T-helper 1 cell (primary cell): ENCODE measurements at places on chromosomes 3 and 15.
A peak's percentile ranks its signal among the peaks of the same experiment; 100 is the strongest.

DNA sequence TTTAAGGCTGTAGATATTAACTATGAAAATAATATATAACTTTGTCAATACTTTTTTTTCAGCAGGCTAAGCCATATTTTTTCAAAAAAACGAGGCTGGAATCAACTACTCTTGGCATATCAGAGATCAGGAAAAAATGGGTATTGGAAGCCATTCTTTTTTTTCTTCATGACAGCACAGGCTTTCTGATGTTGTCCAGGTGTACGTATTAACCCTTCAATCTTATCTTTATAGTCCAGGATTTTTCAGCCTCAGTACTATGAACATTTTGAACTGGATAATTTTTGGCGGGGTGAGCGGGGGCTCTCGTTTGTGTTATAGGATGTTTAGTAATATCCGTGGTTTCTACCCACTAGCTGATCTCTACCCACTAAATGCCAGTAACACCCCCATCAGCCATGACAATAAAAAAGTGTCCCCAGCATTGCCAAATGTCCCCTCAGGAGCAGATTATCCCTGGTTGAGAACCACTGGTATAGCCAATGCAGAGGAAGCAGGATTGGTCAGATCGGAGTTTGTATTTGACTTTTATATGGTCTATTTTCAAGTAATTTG, 52.0 kb downstream of the PLCL2 start:
- no peak for DNase-seq

GRCh38 chr3:73605412-73605811, 19.3 kb downstream of the PDZRN3 start:
- no peak for DNase-seq

GRCh38 chr15:75947092-75947491, 43.4 kb downstream of the FBXO22 start:
- no peak for DNase-seq

- no peak for DNase-seq
Observed at GRCh38 chr15:92906563-92907081, 6.5 kb downstream of the CHD2 start.

- no peak for DNase-seq
Observed at GRCh38 chr15:89444241-89445225, 51.9 kb downstream of the RHCG start.

DNA sequence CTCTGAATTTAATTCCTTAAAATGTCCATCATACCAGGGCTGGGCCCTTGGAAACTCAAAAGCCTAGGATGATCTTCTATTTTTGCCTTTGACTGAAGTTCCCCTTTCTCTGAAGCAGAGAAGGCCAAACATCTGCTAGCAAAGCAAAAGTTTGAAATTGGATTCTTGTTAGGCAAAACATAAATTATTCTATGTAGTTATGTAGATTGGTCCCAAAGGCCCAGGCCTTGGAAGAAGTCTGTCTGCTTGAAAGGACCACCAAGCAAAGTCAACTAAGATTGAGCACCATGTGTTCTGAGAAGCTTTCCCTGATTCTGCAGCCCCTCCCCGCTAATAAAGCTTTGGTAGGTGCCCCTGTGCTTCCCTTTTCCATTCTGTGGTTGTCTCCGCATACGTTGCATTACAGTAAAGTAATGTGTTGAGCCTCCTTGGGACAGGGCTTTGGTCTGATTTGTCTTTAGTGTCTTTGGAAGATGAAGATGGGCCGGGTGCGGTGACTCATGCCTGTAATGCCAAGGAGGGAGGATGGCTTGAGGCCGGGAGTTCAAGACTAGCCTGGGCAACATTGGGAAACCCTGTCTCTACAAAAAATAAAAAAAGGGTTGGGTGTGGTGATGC, 56.4 kb downstream of the RPL39L start:
- no peak for DNase-seq

DNA sequence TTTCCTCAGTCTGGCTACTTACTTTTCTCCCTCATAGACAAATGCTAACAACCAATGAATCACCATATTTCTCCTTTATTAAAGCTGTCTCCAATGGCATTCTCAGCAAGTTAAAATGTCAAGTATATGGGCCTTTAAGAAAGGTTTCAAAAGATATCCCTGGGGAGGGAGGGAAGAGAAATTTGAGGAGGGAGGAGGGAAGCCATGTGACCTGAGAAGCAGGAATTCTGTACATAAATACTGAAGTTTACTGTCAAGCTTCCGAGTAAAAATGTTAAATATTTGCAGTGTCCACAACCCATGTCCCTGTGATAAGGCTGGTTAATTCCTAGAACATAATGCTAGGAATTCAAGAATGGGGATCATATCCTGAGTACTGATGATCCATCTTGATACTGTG, 175.9 kb downstream of the CNTN4 start:
- DNase-seq: no peak

DNA sequence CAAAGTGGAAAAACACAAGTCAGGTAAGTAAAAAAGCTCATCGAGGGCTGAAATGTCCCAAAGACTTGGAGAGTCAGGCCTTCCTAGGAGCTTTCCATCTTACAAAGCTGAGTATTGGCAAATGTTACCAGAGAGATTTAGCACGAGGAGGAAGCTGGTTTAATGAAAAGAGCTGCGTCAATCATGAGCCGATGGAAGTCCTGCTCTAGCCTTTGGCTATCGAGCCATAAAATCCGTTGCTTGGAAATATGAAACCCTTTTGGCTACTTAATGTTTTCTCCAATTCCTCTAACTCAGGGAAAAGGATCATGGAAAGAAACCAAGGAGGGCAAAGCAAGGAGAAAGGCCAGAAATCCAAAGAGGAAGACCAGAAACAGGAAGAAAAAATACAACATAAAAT, 1074.6 kb downstream of the FHIT start:
- DNase-seq: no peak

GRCh38 chr15:66069751-66070150, 183.8 kb downstream of the MEGF11 start:
- DNase-seq: no peak

DNA sequence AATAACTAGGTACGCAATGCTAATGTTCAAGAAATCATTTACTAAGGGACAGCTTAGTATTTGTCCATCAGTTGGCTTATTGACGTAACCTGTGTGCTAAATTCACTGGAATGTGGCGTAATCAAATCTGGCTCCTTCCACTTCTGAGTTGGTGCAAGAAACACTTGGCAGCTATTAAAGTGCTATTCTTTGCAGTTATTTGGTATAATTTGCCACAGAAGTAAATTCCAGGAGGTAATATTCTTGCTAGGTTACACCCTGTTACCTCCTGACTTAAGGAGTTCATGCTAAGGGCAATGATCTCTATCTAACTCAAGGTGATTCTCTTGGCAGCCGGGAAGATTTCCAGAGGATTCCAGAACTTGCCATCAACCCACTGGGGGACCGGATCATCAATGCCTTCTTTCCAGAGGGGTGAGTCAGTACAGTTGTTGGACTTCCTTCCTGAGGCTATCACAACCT, 25.5 kb downstream of the CHP1 start:
- DNase-seq: no peak

GRCh38 chr3:297585-297984, 101.0 kb downstream of the CHL1 start:
- no peak for DNase-seq

GRCh38 chr15:98968576-98968975, 39.0 kb downstream of the PGPEP1L start:
- DNase-seq: no peak

GRCh38 chr3:18556001-18556408, 130.9 kb upstream of the SATB1 start:
- DNase-seq: no peak

DNA sequence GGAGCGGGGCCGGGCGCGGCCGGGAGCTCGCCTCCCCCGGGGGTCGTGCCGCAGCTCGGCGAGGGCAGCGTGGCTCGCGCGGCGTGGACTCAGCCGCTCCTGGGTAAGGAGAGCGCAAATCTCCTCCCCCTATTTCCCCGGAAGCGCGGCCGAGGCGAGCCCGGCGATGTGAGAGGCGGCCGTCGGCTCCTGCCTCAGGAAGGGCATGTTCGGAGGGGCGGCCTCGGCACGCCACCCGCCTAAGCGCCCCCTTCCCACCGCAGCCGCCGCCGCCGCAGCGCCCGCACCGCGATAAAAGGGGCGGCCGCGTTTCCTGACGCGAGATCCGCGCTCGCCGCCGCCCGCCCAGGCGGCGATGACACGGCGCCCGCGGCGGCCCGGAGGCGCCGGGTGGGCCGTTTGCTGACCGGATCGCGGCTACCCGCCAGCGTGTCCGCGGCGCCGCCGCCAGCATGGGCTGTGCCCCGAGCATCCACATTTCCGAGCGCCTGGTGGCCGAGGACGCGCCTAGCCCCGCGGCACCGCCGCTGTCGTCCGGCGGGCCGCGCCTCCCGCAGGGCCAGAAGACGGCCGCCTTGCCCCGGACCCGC, at the start of gene PDE8A:
Gene PDE8A (plus strand): TSS at position 146 of the 590 bp plus-strand sequence. CDS start 307 bp downstream, at position 453.
- DNase-seq: peak; percentile 66
